Right forelimb (tissue), 1 donor: ENCODE measurements at places on chromosomes 6 and 20.

- no peak for DNase-seq
These were observed 680.2 kb upstream of the AGPAT4 start for GRCh38 chr6:161954077-161954476.

- no peak for DNase-seq
These were observed 19.4 kb upstream of the TFAP2A start for GRCh38 chr6:10434235-10434634.

DNA sequence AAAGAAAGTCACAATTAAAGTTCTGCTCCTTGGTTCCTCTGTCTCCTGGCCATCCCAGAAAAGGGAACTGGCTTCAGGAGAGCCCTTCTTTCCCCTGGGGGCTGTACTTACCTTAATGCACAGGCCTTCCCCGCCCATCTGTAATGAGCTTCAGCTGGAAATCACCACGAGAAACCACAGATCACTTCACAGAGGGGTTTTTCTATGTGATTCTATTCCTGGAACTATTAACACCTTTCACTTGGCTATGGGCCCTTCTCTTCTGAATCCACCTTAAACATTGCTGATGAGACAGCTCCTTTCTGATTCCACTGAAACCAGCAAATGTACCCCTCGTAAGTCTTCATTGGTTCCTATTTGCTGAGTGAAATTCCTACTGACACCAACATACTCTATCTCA, 80.7 kb downstream of the FOXF2 start:
- DNase-seq = no peak

DNA sequence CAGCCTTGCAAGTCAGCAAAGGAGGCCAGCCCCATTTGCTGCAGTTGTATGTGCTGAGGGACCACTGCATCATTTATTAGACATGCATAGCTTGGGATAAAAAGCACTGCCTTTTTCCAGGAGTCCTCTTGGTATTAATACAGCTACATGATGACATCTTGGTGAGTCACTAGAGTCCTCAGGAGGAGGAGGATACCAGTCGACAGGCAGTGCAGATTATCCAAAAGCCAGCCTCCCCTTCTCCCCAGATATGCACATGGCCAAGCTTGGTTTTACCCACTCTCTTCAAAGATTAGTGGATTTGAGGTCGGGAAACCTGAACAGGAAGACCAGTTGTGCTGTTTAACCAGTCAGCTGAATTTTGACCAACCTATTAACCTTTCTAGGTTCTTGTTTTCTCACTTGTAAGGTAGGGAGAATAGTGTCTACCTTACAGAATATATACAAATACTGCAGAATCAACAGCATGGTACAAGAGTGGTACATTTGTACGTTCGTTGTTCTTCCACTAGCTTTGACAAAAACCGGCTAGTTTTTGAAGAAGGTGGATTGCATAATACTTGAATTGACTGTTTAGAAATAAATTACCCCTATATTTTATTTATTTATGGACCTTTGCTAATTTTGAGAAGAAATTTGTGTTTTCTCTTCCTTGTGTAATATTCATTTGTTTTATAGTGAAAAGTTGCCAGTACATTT, 31.9 kb downstream of the VAPB start:
- DNase-seq = no peak

DNA sequence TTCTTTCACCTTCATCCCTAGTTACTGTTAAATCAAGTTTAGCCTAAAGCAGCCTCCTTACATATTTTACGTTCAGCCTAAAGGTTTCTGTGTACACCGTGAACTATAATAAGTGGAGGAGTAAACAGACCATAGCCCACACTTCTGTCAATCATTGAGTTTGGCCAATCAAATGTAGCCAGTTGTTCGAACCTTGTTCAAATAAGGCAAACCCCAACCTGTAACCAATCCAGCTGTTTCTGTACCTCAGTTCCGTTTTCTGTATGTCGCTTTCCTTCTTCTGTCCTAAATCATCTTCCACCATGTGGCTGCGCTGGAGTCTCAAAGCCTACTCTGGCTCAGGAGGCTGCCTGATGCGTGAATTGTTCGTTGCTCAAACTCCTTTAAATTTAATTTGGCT, 1.8 kb upstream of the FBXO30 start:
- DNase-seq = no peak

DNA sequence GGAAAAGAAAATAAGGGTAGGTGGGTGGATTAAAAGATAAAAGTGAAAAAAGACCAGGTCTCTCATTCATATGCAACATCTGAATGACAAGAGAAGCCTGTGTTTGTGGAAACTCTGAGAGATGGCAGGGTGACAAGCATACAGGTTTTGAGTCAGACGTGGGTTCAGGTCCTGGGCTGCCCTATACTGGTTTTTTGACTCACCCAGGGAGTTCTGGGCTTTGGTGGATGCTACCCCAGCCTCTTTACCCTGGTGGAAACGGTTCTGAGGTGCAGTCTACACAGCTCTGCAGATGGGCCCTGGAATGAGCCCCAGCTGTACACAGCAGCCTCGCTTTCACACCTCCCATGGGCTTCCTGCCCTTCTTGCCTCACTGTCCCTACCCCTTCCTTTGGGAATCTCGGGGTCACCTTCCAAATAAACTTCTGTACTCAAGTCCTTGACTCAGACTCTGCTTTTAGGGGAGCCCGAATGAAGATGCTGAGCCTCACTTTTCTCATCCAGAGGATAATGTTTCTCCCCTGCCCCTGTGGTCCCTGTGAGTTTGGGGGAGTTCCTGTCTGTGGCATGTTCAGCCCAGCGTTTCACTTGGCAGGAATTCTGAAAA, 77.7 kb upstream of the CLDN20 start:
- no peak for DNase-seq

DNA sequence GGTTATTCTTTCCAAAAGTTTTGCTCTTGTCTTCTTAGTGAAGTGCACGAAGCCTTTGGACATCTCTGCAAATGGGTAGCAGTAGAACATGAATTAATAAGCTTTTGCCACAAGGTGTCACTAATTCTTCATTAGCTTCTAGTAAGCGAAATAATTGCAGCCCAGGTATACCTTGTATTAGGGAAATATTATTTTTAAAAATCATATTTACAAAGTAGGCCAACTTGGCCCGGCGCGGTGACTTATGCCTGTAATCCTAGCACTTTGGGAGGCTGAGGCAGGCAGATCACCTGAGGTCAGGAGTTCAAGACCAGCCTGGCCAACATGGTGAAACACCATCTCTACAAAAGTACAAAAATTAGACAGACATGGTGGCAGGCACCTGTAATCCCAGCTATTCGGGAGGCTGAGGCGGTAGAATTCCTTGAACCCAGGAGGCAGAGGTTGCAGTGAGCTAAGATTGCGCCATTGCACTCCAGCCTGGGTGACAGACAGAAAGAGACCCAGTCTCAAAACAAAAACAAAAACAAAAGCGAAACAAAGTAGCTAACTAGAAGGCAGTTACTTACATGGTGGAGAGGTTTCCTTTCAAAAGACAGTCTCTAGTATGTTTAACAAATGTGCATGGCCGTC, 8.8 kb upstream of the RSPH3 start:
- no peak for DNase-seq

- DNase-seq = no peak
These were observed 137.9 kb downstream of the QRSL1 start for GRCh38 chr6:106767271-106767670.

DNA sequence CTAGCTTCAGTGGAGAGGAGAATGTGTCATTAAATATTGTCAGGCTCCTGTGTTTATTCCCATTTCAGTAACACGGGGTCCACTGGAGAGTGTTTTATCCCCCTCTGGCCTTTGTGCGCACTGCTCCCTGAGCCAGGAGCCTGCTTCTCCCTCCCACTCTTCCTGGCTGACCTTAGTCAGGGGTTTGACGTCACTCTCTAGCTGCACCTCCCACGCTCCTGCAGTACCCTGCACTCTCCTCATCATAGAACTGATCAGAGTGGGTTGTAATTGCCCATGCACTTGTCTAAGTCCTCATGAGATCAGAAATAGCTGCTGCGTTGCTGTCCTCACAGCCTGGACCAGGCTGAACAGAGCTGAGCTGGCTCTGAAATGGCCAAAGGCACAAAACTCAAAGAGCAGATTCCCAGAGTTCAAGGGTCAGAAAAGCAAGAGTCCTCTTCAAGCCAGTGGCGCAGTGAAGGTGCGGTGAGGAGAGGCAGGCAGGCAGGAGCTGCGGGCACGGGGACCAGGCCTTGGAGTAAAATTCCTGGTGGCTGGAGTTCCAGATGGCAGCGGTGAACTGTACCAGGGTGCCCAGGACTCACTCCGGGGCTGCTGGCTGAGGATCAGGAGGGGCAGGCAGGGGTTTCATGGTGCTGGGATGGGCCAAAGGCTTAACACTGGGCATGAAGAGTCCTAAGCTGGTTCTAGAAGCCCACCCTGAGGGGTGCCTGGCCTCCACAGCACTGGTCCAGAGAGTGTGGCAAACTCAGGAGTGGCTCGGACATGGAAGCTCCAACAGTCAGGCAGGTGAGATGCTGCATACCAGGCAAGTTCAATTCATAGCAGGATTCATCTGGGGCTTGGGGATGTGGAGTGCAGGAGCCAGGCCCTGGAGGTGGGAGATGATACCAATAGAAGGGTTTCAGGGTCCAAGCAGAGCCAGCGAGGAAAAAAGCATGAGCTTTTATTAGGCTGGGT, 170.9 kb downstream of the SCP2D1 start:
- DNase-seq = no peak

GRCh38 chr6:32484614-32484998, 44.9 kb downstream of the HLA-DRA start:
- no peak for DNase-seq

- no peak for DNase-seq
These were observed 9.2 kb upstream of the C6orf141 start for GRCh38 chr6:49541210-49541724.

DNA sequence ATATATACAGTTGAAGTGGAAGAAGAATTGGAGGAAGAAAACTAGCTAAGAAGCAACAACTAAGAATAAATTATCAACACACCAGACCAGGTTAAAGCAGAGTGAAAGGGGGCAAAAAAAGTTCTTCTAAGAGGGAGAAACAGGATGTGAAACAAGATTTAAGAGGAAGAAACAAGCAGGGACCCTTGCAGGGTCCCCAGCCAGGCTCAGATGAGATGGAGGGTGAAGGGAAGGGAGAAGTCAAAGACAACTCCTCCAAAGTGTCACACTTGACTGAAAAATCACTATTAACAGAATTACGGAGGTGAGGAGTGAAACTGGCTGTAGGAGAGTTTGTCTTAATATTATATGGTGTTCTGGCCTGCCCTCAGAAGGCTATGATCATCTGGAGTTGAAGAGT, 65.4 kb downstream of the MTFR2 start:
- no peak for DNase-seq

GRCh38 chr20:38298768-38299288, 5.1 kb upstream of the BPI start:
- DNase-seq = peak; percentile 60

DNA sequence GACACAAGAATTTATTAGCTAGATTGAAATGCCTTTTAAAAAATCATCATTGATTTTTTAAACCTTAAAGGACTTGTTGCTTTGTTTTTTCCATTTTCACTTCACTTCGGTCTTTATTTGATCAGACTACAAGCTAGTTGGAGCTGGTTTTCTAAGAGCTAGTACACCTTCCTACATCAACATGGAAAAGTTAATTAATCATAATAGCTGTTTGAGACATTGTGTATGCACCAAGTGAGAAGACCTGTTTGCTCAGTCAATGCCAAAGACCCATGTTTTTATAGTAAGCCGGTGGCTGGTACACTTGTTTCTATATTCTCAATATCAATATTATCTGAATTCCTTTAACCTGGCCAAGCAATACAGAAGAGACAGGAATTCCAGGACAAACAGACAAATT, 310.2 kb upstream of the SGK1 start:
- no peak for DNase-seq

- DNase-seq = no peak
These were observed 60.4 kb downstream of the SOBP start for GRCh38 chr6:107550241-107550840.

- DNase-seq = no peak
These were observed 238.7 kb downstream of the PLCB1 start for GRCh38 chr20:8370774-8371173.

- DNase-seq = peak; percentile 72
These were observed 181.0 kb upstream of the ZNF217 start for GRCh38 chr20:53774461-53775203.

- no peak for DNase-seq
These were observed 44.7 kb downstream of the NCOA3 start for GRCh38 chr20:47546184-47547033.
